ENCODE measurements at places on chromosomes 3 and 15.

DNA sequence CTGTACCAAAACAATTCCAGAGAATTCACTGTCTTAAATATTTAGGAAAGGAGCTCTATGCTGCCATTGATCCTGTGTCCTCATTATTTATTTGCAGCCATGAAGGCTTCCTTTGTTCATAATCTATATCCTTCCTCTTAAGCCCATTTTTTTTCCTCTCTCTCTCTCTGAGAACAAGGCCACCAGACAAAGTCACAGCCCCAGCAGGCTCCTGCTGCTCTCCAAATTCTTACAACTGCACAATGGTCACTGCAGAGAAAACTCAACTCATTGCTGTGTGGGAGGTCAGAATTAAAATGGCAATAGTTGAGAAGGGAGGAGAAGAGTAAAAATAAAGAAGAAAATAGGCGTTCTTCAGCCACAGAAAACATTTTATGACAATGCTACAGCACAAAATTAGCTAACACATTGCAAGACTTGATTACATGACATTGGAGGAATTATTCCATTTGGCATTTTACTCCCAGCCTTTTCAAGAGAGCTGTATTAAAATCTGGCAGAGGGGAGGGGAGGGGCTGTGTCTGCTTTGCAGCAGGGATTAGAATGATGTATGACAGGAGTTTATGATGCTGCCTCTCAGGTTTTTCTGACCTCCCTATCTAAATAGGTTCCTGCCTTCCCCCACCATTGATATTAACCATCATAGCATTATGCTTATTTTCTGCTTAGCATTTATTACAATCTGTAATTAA is 399.7 kb upstream of the THBS1 start:
- no peak for DNase-seq

- no peak for DNase-seq
These were observed 20.9 kb downstream of the FNDC3B start for GRCh38 chr3:172060234-172060633.

GRCh38 chr15:29612096-29612495 is 210.2 kb downstream of the TJP1 start:
- no peak for DNase-seq

- no peak for DNase-seq
These were observed 12.0 kb downstream of the CLASP2 start for GRCh38 chr3:33706056-33706455.

DNA sequence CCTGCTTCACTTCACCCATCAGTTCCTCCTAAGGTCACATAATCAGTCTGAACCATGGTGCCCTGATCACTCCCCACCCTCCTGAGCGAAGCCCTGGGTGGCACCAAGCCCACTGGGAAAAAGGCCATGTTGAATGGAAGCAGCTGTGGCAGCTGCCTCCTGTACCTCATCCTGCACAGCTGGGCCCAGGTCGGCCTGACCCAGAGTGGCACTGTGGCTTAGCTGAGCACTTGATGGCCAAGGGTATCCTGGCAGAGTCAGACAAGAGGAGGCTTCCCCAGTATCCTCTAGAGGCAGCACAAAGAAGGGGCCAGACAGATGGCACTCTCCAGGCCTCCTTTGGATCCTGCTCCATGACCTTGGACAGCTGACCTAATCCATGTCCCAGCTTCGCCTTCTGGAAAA is 68.4 kb downstream of the TLE3 start:
- no peak for DNase-seq

- DNase-seq = no peak
These were observed 7.5 kb downstream of the CMSS1 start for GRCh38 chr3:99825004-99825640.

DNA sequence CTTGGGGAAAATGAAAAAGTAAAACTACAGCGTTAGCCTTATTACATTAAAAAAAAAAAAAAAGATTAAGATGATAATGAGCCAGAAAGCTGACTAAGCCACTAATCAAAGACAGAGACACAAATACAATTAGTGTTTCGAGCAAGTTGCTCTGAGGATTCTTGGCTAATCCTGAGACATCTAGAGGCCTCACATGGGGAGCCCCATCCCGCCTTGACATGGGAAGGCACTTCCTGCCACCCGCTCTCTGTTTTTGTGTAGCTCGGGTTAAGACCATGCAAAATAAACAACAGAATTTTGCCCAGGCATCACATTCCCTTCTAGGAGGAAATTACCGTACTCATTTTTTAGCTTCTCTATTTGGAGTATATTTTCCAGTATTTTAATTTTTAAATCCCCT is 15.3 kb downstream of the HESX1 start:
- DNase-seq = no peak

GRCh38 chr3:12224181-12225147 is 64.4 kb upstream of the PPARG start:
- DNase-seq = no peak

DNA sequence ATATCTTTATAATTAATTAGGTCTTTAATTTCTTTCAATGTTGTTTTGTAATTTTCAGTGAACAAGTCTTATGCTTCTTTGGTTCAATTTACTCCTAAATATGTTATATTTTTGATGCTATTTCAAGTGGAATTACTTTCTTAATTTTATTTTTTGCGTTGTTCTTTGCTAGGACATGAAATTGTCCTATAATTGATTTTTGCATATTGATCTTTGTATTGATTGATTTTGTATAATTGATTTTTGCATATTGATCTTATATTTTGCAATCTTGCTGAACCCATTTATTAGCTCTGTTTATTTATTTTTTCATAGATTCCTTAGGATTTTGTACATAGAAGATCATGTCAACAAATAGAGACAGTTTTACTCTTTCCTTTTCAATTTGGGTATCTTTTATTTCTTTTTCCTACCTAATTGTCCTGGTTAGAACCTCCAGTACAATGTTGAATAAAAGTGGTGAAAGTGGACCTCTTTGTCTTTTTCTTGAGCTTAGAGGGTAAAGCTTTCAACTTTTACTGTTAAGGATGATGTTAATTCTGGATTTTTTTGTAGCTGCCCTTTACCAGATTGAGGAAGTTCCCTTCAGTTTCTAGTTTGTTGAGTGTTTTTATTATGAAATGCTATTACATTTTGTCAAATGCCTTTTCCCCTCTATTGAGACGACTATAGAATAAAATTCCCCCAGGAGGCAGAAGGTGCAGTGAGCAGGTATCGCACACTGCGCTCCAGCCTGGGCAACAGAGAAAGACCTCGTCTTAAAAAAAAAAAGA is 36.8 kb upstream of the CCDC50 start:
- DNase-seq = no peak

DNA sequence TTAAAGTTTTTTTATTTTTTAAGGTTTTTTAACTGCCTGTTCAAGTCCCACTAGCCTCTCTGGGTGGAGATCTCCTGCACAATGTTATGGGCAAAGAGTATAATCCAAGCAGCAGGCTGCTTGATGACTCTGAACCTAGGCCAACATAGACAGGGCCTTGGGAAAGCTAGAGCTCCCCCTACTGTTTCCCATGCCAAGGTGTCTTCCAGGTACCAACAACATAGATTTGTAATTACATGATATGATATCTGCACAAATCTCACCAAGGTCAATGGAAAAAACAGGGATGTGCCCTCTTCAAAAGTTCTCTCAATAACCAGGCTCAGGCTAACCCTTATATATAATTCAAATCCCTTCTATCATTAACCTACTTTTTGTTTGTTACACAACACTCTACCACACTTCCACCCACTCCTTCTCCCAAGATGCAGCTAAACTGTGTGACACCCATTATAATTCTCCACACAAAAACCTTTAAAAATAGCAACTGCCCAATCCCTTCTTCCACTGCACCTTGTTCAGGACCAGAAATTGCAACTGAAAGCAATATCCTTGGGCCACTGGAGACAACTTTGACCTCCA is 43.8 kb downstream of the RBM15B start:
- peak; percentile 10 for DNase-seq

DNA sequence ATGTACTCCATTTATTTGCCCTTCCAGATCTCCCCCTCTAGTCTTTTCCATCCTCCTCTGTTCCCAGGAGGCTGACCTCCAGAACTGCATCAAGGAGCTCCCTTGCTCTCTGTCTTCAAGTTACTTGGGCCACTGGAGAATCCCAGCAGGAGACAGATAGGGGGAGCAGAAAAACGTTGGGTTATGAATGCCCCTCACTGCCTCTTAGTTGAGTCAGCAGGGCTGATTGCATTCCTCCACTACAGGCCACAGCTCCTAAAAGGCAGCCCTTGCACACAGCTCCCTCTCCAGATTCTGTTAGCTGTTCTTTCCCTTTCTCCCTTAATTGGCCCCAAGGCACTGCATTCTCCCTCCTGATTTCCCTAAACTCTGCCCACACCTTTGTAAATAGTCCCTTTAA is 12.4 kb upstream of the CEP152 start:
- DNase-seq = no peak

DNA sequence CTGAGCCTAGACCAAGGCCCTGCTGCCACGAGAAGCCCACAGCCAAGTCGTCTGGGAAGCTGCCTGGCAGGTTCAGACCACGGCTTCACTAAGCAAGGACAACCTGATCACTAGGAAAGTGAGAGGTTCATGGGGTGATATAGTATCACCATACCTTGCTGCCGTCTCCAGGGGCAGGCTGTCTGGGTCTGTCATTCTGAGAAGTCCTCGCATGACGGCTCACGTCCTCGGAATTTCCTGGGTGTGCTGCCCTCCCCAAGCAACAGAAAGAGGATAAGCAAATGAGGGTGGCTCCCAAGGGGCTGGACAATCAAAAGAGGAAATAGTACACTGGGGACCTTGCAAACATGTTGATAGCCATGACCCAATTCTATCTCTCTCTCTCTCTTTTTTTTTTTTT is 207.4 kb upstream of the IGF1R start:
- no peak for DNase-seq

- DNase-seq = no peak
These were observed 149.2 kb upstream of the VEPH1 start for GRCh38 chr3:157652366-157652765.

GRCh38 chr15:29283381-29283780 is 13.8 kb upstream of the NSMCE3 start:
- no peak for DNase-seq

DNA sequence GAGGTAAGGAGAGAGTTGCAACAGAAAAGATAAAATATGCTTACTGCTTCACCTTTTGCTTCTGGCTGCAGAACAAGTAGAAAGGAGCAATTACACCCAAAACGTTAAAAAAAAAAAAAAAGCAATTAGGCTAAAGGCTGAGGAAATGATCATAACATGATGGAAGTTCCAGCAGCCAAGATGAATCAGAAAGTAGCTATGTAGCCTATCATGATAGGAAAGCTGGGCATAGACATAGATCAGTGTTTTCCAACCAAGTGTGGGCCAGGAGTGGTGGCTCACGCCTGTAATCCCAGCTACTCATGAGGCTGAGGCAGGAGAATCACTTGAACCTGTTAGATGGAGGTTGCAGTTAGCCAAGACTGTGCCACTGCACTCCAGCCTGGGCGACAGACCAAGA is 52.6 kb downstream of the AGTR1 start:
- DNase-seq = no peak

- no peak for DNase-seq
These were observed 46.1 kb downstream of the AAGAB start for GRCh38 chr15:67208396-67208795.

- no peak for DNase-seq
These were observed 133.3 kb downstream of the MDFIC2 start for GRCh38 chr3:70179111-70179510.

- DNase-seq = no peak
These were observed 98.4 kb downstream of the SNRPN start for GRCh38 chr15:25053000-25053815.

GRCh38 chr3:186814100-186814499 is 7.8 kb upstream of the RFC4 start:
- no peak for DNase-seq

DNA sequence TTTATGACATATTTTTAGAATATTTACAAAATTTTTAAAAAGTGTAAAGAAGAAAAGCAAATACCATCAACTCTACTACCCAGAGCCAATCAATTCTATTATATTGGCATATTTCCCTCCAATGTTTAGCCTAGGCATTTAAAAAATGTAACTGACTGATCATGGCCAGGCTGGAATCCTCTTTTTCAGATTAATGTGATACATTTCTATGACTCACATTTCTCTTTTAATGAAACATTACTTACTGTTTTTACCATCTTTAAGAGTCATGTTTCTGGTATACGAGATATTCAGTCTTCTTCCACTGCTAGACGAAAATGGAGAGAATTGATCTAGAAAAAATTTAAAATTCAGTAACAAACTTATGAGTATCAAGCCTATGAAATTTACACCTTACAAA is 53.4 kb upstream of the DCUN1D1 start:
- DNase-seq = no peak

GRCh38 chr3:179921500-179921899 is 115.2 kb downstream of the PEX5L start:
- no peak for DNase-seq

GRCh38 chr3:172033396-172033795 is 6.0 kb upstream of the FNDC3B start:
- no peak for DNase-seq

GRCh38 chr3:134897391-134898141 is 102.5 kb downstream of the EPHB1 start:
- no peak for DNase-seq

GRCh38 chr3:48429317-48429959 is 448 bp downstream of the PLXNB1 start:
- DNase-seq = peak; percentile 18

- DNase-seq = no peak
These were observed 540.8 kb upstream of the ROBO1 start for GRCh38 chr3:80308637-80309036.

GRCh38 chr3:189688262-189688661 is 57.1 kb downstream of the TP63 start:
- no peak for DNase-seq

DNA sequence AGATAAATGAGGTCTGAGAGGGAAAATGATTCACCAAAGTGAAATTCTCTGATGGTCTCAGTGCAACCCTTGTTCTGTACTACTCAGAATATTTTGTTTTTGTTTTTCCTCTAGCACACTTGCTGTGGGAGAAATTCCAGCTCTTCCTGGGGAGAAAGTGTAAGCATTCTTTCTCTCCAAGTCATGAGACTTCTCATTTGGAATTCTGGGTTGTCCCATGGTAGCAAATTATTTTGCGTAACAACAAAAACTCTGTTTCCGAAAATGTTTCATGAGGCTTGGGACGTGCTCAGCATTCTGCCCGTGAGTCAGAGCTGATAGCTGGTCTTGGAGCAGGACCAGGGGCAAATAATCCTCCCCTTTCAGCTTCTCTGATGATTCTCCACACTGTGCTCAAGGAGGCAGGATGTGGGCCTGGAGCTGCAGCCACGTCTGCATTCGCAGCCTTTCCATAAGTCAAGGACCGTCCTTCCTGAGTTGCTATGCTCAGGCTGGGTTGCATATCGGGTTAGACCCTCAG is 70.3 kb downstream of the SENP2 start:
- DNase-seq = no peak

DNA sequence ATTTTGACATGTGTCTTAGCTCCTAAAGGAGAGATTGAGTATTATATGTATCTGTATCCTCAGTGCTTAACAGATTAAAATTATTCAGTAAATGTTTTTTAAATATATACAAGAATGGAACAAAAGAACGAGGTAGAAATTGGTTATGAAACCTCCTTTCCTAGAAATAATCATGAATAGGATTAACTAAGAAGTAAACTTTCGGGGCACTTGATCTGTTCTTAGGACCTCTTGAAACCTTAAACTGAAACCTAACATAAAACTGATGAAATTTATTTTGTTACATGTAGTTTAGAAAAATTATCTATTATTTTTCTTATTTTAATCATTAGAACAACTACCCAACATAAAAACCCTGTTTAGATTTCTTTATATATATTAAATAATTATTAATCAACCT is 311.5 kb downstream of the THSD4 start:
- no peak for DNase-seq

Data from stimulated activated CD4-positive, alpha-beta T cell treated with anti-CD3 and anti-CD28 coated beads, TNF-alpha, amount 100 ng/mL, for 1 hour (primary cell).